Ascending aorta (tissue), 2 donors: ENCODE measurements at places on chromosomes 5 and 9. TPM values are rescaled to one million over a fixed set of nuclear protein-coding genes. Genes with fewer than 3 reads are reported as not detected.
A peak's percentile ranks its signal among the peaks of the same experiment; 100 is the strongest.

DNA sequence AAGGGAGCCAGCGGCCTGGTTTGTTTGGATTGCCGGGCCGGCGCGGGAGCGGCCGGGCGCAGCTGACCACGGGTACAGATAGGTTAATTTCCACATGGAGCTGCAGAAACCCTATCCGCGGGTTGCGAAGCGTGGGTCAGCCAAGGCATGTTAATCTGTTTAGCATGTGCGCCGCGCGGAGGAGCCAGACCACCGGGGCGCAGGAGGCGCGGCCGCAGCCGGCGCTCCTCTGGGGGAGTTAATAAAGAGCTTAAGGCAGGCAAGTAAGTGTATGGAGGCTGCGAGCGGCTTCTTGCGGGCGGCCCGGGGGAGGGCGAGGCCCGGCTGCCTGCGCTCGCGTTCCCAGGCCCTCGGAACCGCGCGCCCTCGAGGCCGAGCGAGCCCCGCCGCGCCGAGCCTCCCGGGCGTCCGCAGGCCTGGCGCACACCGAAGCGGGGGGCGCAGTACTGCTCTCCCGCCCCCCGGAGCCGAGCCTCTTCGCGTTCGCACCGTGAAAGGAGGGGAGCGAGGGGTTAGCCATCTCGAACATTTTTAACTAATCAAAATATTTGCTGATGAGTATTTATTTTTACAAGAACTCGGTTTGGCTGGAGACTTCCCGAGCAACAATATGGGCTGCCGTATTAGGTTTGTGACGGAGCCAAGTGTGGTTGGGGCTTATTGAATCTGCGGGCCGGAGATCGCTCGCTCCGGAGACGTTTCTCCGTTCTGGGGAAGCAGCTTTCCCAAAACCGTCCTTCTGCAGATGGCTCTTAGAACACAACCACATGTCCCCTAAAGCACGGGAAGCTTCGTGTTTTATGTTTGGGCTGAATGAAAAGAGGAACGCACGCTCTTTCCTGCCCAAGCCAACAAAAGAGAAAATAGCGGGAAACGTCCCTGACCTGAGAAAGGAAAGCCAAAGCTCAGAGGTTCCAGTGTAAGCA, 28.8 kb downstream of the FOXD1 start:
- no peaks in the 10 kb centered on the region for H3K27me3 ChIP-seq
- no peaks in the 10 kb centered on the region for H3K36me3 ChIP-seq
- H3K4me1 ChIP-seq, result peaks cover 13% of the 10 kb centered on the region
- DNase-seq, result peak; percentile 80
- peak overlapping the region; percentile 67 for H3K4me3 ChIP-seq

DNA sequence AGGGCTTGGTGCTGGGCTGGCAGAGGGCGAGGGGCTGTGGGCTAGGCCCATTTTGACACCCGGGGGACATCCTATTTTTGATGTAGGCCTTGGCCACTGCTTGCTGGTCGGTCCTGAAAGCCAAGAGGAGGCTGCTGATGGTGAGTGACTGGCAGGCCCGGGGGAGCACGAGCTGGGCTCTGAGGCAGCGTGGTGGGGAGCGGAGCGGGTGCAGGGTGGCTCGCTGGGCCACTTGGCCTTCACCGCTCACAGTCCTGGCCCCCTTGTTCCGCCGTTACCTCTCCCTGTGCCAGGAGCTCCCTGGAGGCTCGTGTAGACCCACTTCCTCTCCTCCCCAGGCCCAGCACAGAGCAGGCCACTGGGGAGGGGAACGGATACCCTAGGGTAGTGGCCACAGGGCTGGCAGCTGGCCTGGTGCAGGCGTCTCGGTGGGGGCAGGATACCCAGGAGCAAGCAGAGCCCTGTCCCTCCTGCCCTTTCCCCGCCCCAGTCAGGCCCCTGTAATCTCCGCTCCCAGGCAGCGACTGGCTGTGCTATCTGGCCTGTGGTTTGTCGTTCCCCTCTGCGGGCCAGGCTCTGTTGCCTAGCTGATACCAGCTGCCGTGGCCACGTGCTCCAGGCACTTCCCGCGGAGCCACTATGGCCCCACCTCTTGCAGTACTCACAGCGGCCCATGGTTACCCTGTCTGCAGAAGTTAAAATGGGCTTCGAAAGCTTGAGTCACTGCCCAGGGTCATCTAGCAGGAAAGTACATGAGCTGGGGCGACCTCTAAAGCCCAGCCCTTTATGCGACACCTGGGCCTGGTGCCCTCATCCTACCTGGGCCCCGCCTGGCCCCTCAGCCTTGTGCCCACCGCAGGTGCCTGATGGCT, 11.7 kb upstream of the DOLPP1 start:
- H3K4me1 ChIP-seq, result no peaks in the 10 kb centered on the region
- no peak overlapping the region for H3K27ac ChIP-seq
- H3K36me3 ChIP-seq, result peaks cover 53% of the 10 kb centered on the region

GRCh38 chr5:111626473-111627148, 114.3 kb upstream of the STARD4 start:
- H3K27me3 ChIP-seq, result no peaks in the 10 kb centered on the region
- no peak overlapping the region for H3K4me3 ChIP-seq
- H3K36me3 ChIP-seq, result no peaks in the 10 kb centered on the region
- H3K4me1 ChIP-seq, result no peaks in the 10 kb centered on the region

DNA sequence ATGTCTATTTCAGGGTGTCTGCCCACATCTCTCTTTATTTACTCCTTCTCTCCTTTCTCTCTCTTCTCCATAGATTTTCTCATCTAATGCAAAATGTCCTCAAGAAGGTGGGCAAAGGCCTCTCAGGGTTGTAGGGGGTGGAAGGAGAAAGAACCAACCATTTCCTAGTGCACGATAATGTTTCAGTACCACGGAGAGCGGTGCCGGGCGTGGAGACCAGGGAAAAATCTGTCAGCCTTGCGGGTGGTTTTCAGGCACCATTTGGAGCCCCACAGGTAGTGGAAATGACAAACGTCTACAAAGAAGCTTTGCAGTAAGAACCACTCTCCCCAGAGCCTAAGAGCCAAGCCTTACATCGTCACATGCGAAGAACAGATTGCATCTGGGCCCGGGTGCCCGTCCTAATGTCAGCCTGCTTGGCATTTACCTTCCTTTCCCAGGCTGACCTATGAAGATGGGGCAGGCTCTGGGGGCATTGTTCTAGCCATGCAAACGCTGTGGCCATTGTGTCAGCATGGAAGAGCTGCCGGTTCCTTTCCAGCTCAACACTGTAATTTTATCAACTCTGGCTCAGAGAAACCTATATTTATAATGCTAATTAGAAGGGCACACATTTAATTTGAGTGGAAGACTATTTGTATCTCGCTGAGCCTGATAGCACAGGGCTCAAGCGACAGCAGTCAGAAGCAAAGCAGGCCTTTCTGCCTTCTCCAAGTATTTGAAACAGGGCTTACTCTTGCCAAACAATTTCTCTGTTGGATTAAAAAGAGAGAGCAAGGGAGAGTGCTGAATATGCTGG, 430.1 kb upstream of the WWC1 start:
- H3K4me3 ChIP-seq, result no peak overlapping the region
- no peaks in the 10 kb centered on the region for H3K27me3 ChIP-seq
- H3K4me1 ChIP-seq, result no peaks in the 10 kb centered on the region
- H3K27ac ChIP-seq, result no peak overlapping the region
- DNase-seq, result no peak

DNA sequence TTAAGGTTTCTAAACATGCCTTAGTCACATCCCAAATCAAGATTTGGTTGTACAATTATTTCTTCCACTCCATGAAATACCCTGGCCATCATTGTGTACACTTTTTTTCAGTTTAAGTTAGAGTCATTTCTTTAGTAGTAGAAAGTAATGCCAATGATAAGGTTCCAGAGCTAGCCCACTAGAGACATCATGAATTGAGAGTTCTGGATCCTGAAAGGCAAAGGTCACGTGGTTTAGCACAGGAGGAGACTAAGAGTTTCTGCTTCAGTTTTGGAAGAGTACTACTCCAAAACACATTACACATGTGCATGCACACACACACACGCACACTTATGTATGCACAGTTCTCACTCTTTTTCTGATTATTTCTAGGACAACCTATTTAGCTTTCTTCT, 4.8 kb upstream of the SREK1 start:
- no peaks in the 10 kb centered on the region for H3K27me3 ChIP-seq
- H3K4me3 ChIP-seq, result no peak overlapping the region
- peaks cover 5% of the 10 kb centered on the region for H3K4me1 ChIP-seq
- no peak overlapping the region for H3K27ac ChIP-seq
- no peaks in the 10 kb centered on the region for H3K36me3 ChIP-seq

DNA sequence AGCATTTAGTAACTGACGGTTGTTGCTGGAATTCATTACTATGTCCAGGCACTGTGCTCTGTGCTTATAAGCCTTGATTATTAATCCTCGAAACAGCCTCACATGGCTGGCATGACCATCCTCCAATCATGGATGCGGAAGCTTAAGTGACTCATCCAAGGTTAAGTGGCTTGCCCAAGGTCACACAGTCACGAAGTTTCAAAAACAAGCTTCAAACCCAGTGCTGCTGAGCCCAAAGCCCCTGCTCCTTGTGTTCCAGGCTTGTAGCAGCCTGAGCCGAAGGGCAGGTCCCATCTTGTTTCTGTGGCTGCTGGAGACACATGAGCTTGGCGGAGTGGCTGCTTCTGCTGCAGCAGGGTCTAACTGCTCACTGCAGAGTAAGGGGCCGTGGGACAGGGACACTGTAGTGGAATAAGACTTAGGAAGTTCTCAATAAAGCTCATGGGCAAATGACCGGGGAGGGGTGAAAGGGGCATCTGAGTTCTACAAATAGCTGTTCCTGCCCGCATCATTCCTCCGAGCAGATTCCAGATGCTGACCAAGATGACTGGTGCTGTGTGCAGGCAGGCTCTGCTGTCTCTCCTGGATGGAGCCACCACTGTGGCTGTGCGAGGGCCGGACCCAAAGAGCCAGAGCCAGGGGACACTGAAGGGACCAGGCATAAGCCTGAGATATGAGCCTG, 32.4 kb downstream of the WHRN start:
- no peaks in the 10 kb centered on the region for H3K27me3 ChIP-seq
- no peak overlapping the region for H3K4me3 ChIP-seq
- no peak overlapping the region for H3K27ac ChIP-seq
- H3K36me3 ChIP-seq, result no peaks in the 10 kb centered on the region

GRCh38 chr9:36980148-36980974, 53.7 kb downstream of the PAX5 start:
- no peaks in the 10 kb centered on the region for H3K4me1 ChIP-seq
- no peak overlapping the region for H3K27ac ChIP-seq
- no peaks in the 10 kb centered on the region for H3K27me3 ChIP-seq
- DNase-seq, result no peak
- no peaks in the 10 kb centered on the region for H3K36me3 ChIP-seq

GRCh38 chr5:79133121-79133656, 21.6 kb downstream of the BHMT start:
- DNase-seq, result no peak
- no peaks in the 10 kb centered on the region for H3K4me1 ChIP-seq
- H3K27ac ChIP-seq, result peak overlapping the region; percentile 85
- H3K4me3 ChIP-seq, result peak overlapping the region; percentile 36

DNA sequence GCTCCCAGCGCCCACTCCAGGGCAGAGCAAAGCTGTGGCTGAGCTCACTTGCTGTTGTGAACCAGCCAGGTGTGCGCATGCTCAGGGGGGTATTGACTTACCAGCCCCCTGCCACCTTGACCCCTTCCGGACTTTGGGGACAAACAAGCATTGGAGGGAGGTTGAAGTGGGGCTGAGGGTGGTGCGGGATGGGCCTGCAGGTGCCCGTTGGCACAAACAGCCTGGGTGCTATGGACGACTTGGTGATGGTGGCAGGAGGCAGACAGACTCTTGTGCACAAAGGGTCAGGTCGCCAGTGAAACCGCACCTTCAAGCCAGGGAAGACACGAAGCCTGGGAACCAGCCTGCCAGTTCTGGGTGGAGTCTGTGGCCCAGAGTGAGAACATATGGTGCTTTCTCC, 858.5 kb upstream of the PTPRD start:
- no peak overlapping the region for H3K4me3 ChIP-seq
- H3K36me3 ChIP-seq, result no peaks in the 10 kb centered on the region
- H3K4me1 ChIP-seq, result no peaks in the 10 kb centered on the region
- H3K27me3 ChIP-seq, result no peaks in the 10 kb centered on the region

EXD3 gene
- total RNA-seq, result 16.7 TPM

MAMDC4 gene
- 5.0 TPM for total RNA-seq

SLIT3 gene
- 128 TPM for total RNA-seq

FOCAD gene
- 64.3 TPM for total RNA-seq

PCDHGA1 gene
- total RNA-seq, result not detected

OR13F1 gene
- not detected for total RNA-seq

SURF1 gene
- 19.9 TPM for total RNA-seq

SHISAL2B gene
- total RNA-seq, result not detected
